Heart right ventricle (tissue), 16 donors: ENCODE measurements at places on chromosomes 2 and 18.
A peak's percentile ranks its signal among the peaks of the same experiment; 100 is the strongest.

GRCh38 chr18:41524674-41525470 is 430.2 kb upstream of the PIK3C3 start:
- DNase-seq: no peak

GRCh38 chr2:84202166-84202565 is 256.9 kb downstream of the SUCLG1 start:
- no peak for DNase-seq

GRCh38 chr2:19496646-19497045 is 138.2 kb upstream of the OSR1 start:
- DNase-seq: no peak

- DNase-seq: no peak
Measured at GRCh38 chr2:66830881-66831280, 396.0 kb downstream of the MEIS1 start.

GRCh38 chr2:68431316-68431972 is 35.6 kb downstream of the FBXO48 start:
- DNase-seq: no peak

- no peak for DNase-seq
Measured at GRCh38 chr2:7672027-7672684, 754.9 kb downstream of the RNF144A start.

DNA sequence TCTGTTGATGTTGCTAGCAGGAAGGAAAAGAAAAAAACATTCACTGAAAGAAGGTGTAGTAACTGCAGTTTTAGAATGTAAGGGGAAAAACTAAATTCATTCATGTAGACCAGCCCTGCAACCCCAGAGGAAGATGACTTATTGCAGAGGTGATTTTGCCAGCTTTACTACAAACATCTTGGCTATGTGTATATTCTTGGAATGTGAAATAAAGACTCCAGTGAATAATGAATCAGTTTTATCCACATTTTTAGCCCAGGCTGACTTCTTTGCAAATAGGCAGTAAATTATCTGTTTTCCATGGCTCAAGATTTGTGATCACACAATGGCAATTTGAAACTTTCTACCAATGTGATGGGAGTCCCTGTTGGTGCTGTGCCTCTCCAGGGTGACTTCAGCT is 206.1 kb upstream of the SETBP1 start:
- DNase-seq: no peak

GRCh38 chr2:111208639-111209038 is 87.9 kb downstream of the BCL2L11 start:
- DNase-seq: no peak

GRCh38 chr2:190099890-190100697 is 37.6 kb upstream of the MSTN start:
- DNase-seq: no peak

DNA sequence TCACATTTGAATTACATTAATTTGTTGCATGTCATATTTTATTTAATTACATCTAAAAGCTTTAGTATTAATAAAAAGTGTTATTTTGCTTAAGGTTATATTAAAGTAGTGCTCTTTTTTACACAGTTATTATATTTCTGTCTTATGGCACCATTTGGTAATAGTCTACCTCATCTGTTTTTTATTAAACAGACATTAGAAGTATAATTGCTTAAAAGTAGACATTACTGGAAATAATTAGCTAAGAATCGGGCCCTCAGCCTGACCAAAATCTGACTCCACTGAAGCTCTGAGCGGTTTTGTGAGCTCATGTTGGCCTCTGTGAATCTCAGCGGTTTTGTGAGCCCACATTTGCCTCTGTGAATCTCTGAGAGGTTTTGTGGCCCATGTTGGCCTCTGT is 102.5 kb upstream of the SNTG2 start:
- no peak for DNase-seq

DNA sequence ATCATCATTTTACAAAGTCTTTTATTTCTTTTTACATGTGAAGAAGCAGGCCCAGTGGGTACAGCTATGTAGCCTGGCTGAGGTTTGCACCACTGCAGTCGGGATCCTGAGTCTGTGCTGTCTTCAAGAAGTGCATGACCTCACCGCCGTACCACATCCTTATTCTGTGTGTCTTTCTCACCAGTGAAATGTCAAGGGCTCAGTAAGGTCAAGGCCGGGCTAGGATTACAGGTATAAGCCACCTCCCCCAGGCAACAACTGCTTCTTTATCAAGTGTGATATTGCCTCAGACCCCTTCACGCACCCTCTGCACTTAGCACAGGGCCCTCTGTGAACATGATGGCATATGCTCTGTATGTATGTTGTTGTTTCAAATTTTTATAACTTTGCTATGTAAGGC is 76.7 kb downstream of the PIEZO2 start:
- DNase-seq: no peak

DNA sequence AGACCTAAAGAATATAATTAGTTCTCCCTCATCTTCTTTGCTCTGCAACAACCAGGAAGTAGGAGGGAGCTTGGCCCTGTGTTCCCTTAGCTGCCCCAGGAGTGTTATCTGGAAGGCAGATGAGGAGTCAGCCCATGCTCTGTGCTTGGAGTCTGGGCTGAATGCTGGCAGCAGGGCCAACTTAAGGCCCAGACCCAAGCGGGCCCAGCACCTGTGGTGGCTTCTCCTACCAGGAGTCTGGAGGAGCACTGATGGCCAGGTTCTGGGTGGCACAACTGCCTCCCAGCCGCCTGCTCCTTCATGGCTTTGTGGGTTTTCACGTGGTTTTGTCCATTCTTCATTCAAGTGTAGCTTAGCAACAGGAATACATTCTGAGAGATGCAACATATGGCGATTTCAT is 1910.7 kb upstream of the LRRTM1 start:
- no peak for DNase-seq

DNA sequence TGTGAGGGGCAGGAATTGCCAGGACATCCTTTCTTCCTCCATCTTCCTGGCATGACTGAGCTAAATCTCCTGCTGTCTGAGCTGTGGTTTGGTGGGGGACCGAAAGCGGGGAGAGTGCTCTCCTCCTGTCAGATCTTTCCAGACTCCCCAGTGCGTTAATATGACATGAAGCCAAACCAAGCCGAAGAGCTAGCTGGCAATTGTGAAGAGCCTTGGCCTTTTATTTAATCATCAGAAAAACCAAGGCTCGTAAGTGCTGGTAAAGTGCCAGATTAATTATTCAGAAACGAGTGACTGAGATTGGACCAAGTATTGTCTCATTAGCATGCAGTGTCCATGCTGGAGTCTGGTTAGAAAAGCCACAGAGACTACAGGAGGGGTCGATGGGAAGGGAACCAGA is 14.5 kb upstream of the LRPPRC start:
- no peak for DNase-seq

DNA sequence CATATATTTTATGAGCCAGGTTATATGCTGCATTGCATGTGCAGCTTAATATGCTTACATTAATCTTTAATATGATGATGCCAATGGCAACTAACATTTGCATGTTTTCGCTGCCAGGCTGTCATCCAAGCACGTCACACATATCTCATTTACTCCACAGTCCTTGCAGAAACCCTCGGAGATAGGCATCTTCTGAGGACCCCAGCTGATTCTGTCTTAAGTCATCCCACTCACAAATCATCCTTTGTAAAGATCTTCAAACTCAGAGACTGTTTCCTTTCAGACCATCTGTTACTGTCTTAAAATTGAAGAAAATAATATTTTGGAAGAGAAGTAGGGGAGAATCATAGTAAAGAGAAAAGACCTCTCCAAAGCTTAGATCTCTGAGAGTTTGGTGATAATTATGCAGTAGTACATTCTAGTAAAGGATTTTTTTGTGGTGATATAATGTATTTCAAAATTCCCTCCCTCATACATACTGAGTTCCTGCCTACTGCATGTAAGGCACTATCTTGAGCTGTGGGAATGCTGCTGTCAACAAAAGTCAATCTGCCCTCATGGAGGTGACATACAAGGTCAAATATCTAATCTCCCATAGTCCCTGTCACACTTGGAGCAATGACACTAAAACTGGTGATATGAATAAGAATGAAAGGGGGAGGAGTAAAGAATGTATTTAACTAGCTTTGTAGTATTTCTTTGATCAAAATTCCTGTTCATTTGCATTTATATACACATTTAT is 11.0 kb downstream of the ITGA4 start:
- DNase-seq: no peak

GRCh38 chr2:219706823-219707281 is 79.4 kb downstream of the SLC4A3 start:
- no peak for DNase-seq

DNA sequence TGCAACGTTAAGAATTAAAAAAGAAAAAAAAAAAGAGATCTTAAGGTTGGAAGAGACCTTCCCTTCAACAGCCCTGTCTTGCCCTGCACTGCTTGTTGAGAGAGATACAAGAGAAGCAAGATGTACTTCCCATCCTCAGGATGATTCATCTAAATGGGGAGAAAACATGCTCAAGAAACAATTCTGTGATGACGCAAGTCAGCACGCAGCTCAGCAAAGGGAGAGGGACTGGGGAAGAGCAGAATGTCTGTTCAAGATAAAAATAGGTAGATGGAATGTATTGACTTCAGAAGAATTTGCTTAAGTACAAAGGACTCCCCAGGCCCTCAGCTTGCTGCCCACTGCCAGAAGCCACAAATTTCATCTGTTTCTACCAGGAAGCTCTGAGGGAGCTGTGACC is 198.2 kb upstream of the SPRED2 start:
- no peak for DNase-seq

DNA sequence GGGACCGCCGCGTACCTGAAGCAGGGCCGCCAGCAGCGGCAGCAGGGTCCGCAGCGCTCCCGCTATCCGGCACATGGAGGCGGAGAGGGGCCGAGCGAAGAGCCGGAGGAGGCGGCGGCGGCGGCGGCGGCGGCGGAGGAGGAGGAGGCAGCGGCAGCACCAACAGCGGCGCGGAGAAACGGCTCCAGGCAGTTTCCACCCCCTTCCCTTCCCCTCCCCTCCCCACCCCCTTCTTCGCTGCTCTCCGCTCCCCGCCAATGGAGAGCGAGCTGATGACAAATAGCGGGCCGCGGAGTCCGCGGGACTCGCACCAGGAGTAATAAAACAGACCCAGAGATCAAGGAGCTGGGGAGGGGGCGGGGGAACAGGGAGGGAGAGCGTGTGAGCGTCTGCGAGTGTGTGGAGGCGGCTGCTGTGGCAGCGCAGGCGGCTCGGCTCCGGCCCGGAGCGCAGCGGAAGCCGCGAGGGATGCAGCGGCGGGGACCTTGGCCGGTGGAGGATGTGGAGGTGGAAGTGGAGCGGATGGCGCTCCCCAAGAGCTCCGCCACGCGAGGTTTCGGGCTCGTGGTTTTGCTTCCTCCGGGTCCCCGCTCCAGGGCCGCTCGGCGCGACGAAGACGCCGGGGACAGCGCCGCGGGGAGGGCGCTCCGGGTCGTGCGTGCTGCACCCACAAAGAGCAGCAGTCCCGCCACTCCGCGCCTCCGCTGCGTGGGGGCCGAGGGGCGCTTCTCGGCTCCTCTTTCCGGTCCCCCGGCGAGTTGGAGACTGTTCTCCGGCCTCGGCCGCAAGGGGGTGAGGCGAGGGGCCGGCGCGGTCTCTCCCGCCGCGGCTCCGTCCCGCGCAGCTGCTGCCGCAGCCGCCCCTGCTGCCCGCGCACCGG is at the start of gene CDH2:
Gene CDH2, minus strand, starts transcription at position 183 of the 880 bp plus-strand sequence. Its CDS starts 108 bp downstream, at position 75.
- peak; percentile 65 for DNase-seq

GRCh38 chr18:46174342-46175041 is 70.3 kb downstream of the HAUS1 start:
- no peak for DNase-seq

GRCh38 chr2:232228971-232229894 is 149.3 kb upstream of the ALPP start:
- peak; percentile 7 for DNase-seq

- DNase-seq: no peak
Measured at GRCh38 chr2:117933884-117934354, 80.0 kb downstream of the CCDC93 start.

DNA sequence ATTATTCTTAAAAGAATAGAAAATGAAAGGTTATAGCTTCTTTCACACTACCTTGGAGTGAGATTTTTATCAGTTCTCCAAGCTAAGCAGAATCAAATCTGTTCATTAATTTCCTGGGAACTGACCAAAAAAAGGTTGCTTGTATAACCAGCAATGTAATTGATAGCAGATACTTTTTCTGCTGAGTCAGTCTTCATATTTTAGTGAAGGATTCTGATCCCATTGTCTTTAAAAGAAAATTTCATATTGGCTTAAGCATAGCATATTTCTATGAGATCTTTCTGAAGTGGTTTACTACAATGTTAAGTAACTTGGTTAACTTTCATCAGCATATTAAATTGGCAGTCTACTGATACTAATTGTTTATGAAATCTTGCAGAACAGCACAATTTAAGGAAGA is 338.0 kb downstream of the TMX3 start:
- no peak for DNase-seq

DNA sequence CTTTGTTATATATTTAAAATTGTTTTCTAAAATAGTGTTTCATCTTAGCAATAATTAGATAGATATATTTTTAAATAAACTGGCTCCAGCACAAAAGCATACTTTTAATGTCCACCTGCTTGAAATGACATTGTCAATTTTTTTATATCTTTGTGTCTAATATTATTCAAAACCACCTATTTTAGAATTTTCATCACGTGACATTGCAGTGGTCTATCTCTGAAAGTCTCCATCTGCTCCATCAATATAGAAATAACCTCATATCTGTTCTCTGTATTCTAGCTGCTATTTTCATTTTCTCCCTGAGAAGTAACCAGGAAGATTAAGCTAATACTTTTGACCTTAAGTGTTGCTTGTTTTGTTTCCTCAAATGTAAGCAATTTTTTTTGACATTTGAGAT is 248.0 kb upstream of the CNTNAP5 start:
- no peak for DNase-seq

- no peak for DNase-seq
Measured at GRCh38 chr2:624551-625347, 52.5 kb downstream of the TMEM18 start.

DNA sequence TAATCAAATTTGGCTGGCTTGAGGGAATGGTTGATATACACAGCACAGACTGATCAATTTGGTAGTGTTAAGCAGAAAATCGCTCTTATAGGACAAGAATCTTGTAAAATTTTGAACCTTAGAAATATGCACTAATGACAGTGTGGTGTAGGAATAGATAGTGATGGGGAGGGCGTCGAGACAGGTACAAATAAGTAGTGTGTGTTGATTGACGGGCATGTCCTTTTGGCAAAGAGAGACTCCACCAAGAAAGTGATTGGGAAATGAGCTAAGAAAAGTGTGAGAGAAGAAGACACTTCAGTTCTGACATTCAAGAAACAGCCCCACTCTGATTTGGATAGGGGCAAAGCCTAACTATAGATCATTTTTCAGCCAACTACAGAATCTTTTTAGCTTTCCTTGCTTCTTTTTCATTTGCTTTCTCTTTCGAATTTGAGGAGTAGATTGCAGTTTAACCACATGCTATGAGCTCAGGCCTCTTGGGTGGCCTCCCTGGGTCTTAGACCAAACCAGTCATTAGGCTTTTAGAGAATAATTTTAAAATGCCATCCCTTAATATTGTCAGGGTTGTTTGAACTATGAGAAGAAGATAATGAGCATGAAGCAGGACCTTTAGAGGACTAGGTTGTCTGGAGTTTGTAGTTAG is 127.1 kb downstream of the CERS6 start:
- no peak for DNase-seq
